ENCODE measurements at places on chromosomes 13 and 19. TPM values are rescaled to one million over a fixed set of nuclear protein-coding genes. Genes with fewer than 3 reads are reported as not detected.

ZIC2 gene
- total RNA-seq, result not detected

DNA sequence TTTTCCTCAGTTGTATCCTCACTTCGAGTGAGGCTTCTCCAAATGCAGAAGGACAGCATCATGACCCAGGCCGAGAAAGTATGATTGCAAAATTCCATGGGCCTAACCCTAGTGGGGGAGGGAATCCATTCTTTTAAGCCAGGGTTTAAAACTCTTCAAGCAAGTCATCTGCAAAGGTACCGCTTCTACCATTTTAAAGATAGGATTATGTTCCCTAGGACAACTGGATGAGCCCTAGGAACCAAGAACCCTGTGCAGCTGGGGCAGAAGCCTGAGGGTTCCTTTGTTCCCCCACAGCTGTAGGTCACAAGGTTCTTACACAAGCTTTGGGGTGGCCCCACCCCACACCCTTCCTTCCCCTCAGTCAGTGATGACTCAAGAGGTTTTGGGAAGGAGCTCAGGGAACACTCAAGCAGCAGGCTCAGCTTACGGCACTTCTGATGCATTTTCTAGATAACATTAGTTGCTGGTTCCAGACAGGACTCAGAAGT lies 13.5 kb downstream of the ARL11 start:
- no peak overlapping the region for H3K27ac ChIP-seq
- DNase-seq, result no peak
- no peaks in the 10 kb centered on the region for H3K36me3 ChIP-seq
- H3K27me3 ChIP-seq, result no peaks in the 10 kb centered on the region
- H3K4me1 ChIP-seq, result peaks cover 9% of the 10 kb centered on the region

GRCh38 chr13:59088716-59089115 lies 1075.0 kb downstream of the DIAPH3 start:
- H3K27ac ChIP-seq, result no peak overlapping the region
- H3K27me3 ChIP-seq, result no peaks in the 10 kb centered on the region

- H3K4me3 ChIP-seq, result no peak overlapping the region
- no peaks in the 10 kb centered on the region for H3K36me3 ChIP-seq
- H3K27me3 ChIP-seq, result no peaks in the 10 kb centered on the region
- H3K4me1 ChIP-seq, result no peaks in the 10 kb centered on the region
- DNase-seq, result no peak
Measured at GRCh38 chr13:100195568-100195967, 106.7 kb downstream of the PCCA start.

DNA sequence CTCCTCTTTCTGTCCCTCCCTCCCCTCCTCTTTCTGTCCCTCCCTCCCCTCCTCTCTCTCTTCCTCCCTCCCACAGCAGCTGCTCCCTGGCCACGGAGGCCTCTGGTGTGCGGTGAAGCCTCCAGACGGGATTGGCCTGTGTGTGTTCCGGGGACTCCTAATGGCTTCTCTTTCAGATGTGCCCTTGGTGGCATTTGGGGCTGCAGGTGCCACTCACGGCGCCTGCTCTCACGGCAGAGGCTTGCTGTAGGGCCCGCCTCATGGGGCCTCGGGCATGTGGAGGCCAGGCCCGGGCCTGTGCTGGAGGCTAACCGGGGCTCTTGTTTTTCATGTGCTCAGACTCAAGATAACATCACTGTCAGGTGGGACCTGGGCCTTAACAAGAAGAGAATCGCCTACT lies 20.9 kb downstream of the UPF1 start:
- H3K36me3 ChIP-seq, result peaks cover 95% of the 10 kb centered on the region
- H3K27ac ChIP-seq, result no peak overlapping the region
- peaks cover 14% of the 10 kb centered on the region for H3K4me1 ChIP-seq
- DNase-seq, result no peak
- no peak overlapping the region for H3K4me3 ChIP-seq
- H3K27me3 ChIP-seq, result no peaks in the 10 kb centered on the region

DNA sequence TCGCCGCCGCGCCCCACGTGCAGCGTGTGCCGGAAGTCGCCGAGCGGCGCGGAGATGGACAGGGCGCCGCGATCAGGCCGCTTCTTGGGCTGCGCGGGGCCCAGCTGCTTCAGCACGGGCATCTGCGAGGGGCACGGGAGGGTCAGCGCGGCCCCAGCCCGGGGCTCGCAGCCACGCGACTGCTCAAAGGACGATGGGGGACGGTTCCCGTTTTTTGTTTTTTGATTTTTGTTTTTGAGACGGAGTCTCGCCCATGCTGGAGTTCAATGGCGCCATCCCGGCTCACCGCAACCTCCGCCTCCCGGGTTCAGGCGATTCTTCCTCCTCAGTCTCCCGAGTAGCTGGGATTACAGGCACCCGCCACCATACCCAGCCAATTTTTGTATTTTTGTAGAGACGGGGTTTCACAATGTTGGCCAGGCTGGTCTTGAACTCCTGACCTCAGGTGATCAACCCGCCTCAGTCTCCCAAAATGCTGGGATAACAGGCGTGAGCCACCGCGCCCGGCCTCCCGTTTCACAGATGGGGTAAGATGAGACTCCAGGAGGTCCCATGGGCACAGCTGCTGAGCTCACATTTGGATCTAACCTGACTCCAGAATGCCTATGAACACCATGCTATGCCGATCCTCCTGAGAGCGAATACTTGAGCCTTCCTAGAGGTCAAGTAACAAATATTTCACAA lies 2.0 kb upstream of the LENG9 start:
- H3K27ac ChIP-seq, result no peak overlapping the region
- peaks cover 32% of the 10 kb centered on the region for H3K4me1 ChIP-seq
- no peak overlapping the region for H3K4me3 ChIP-seq
- DNase-seq, result no peak
- peaks cover 9% of the 10 kb centered on the region for H3K36me3 ChIP-seq
- H3K27me3 ChIP-seq, result peaks cover 7% of the 10 kb centered on the region

DNA sequence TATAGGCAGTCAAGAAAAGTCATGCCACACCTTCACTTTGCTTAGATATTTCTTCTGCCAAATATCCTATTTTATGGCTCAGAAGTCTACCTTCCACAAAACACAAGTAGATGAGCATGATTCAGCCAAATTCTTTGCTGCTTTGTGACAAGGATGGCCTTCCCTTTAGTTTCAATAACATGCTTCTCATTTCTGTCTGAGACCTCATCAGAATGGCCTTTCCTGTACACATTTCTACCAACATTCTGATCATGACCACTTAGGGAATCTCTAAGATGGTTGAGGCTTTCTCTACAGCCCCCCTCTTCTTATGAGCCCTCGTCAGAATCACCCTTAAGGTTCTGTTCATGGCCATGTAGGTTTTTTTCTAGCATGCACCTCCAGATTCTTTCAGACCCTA lies 96.2 kb downstream of the COL4A2 start:
- no peak overlapping the region for H3K27ac ChIP-seq
- H3K36me3 ChIP-seq, result no peaks in the 10 kb centered on the region
- no peak for DNase-seq
- H3K27me3 ChIP-seq, result no peaks in the 10 kb centered on the region
- H3K4me3 ChIP-seq, result no peak overlapping the region
